ENCODE measurements at places on chromosomes 1 and 21.

DNA sequence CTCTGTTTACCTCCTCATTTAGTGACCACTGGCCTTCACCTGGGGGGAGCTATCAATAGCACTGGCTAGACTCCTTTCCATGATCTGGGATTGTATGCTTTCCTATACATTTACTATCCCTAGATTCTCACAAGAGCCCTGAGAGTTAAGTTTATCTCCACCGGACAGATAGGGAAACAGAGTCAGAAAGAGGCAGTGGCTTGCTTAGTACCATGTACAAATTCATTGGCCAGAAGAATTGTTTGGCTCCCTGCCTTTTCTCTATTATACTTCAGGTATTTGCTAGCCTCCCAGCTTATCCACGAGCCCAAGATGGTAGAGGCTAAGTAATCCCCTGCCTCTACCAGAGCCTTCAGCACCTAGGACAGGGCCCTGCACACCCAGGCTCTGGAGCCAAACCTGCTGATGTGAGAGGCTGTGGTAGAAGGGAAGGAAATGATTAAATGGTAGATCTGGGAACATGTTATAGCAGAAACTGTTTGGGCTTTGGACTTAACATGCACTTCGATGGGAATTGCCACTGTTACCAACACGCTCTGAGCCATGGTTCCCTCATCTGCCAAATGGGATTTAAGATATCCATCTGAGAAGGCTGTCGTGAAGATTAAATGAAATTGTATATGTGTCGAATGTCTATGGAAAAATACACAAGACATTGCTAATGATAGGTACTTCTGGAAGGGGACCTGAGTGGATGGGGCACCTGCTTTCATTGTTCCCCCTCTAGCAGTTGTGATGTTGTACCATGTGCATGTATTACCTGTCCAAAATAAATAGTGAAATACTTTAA is 3.1 kb upstream of the BLACAT1 start:
- DNase-seq = no peak

GRCh38 chr1:71228241-71228640 is 147.4 kb upstream of the ZRANB2 start:
- DNase-seq = no peak

DNA sequence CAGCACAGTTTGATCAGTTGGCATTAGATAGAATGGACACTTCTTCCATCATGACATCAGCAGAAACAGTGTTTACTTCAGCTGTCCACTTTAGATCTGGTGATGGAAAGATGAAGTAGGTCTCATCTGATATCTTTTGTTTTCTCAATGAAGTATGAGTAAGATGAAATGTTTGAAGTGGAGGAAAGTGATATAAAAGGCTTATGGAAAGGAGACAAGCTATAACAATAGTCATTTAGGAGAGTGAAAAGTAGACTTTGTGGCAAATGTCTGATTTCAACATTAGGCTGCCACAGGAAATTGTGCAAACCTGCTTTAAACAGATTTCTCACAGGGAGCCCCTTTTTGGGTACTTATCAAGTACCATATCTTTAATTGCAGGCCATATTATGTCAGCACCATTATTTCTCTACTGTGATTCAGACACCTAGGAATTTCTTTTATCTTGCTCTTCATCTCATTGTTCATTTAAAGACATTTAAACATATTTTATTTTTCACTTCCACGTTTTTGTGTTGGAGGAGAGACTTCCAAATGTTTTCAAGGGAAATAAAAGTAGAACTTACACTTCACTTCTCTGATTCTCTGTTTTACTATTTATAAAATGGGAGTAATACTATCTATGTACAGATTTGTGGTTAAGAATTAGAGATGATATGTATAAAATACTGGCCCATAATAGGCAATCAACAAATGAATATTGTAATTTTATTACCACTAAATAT is 18.1 kb downstream of the PDC start:
- no peak for DNase-seq

DNA sequence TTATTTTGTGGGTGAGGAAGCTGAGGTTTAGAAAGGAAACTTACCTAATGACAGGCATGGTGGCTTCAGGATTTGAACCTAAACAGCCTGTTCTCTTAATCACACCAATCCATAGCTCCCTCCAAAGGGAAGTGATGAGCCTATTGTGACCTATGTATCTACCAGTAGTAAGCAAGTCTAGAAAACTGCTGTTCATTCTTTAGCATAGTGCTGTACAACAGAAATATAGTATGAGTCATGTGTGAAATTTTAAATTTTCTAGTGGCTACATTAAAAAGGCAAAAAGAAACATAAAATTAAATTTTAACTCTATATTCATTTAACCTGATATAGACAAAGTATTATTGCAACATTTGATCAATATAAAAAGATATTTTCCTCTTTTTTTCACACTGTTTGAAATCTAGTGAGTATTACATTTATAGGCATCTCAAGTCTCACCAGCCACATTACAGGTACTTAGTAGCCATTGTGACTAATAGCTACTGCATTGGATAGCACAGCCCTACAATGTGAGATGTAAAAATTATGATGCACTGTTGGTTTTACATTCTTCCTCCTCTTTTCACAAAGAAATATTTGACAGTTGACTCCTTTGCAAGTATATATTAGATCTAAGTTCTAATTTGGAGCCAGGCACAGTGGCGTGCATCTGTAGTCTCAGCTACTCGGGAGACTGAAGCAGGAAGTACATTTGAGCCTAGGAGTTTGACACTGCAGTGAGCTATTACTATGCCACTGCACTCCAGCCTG is 16.6 kb downstream of the IPO9 start:
- no peak for DNase-seq

DNA sequence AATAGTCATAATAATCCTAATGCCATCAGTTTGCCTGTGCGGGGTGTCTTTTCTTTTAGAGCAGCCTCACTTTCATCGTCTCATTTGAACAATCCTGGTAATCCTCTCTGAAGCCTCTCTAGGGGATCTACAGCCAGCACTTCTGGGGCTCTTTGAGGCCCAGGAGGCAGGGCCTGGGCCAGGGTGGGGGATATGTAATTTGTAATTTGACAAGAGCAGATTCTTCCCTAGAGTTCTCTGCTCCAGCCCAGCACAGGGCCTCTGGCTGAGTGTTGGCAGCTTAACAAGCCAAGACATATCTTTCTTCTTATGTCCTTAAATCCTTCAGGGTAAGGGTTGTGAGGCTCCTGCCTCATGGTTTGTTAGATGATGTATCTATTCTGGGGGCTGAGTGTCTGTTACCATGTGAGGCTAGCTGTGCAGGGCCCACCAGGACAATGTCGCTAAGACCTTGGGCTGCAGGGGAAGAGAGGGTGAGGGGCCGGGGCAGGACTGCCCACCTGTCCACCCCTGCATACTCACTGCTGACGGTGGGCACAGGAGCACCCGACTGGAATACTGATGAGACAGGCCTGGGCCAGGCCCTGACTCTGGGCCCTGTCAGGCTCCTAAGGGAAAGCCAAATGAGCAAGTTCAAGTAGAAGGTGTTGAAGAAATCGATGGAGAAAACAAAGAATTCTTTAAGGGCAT is 45.3 kb upstream of the PARP1 start:
- DNase-seq = no peak

DNA sequence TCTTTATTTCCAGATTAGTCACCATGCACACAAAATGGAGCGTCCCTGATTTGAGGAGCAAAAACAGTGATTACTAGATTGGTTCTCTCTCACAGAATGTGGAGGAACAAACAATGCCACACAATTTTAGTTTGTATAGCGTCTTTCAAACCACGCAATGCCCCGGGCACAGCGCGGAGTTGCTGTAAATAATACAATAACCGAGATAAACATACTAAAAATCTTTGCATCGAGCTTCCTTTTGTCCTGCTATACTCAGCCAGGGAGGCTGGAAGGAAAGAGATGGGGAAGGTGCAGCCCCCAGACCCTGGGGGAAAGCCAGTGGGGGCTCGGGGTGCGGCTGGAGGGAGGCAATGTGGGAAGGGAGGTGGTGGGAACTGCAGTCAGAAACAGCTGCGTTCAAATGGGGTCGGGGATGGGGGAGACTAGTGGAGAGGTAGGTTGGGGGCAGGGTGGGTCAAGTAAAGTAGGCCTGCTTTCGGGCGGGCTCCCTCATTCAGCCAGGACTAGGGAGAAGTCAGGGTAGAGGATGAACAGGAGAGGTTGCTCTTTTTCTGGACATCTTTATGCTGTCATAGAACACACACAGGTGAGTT is 366.3 kb downstream of the RPS6KC1 start:
- DNase-seq = no peak

DNA sequence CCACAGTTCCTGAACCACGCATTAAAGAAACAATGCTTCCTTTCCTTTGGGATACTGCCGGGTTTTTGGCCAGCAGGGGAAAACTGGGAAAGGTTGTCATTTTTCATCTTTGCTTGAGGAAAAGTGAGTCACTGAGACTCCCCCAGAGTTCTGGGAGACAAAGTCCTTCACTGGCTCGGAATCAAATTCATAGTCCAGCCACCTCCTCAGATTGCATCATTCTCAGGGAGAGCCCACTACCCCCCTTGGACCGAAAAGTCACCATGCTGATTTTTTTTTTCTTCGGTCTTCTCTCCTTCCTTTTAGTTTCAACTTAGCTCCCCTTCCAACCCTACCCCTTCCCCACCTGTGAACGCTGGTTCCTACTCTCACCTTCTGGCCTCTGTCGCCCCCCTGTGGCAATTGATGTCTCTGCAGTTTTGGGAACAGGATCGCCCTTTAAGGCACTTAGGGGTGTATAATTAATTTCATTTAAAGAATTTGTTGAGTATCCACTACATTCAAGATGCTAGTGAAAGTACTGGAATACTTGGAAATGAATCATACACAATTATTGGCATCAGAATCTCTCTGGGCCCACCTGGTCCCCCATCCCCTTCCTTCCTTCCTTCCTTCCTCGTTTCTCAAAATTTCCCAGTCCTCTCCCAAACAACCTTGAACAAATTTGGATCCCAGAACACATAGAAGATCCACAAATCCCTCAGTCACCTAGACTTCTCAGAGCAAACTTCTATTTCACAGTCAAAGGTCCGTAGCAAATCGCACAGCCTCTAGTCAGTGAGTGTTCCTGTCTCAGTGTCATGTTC is 6.9 kb downstream of the ACKR1 start:
- peak; percentile 16 for DNase-seq

GRCh38 chr1:171180670-171181069 is 4.4 kb upstream of the FMO2 start:
- no peak for DNase-seq

GRCh38 chr1:14242123-14242522 is 356.4 kb upstream of the KAZN start:
- DNase-seq = no peak

GRCh38 chr1:201740086-201740541 is 88.8 kb upstream of the IPO9 start:
- DNase-seq = no peak

DNA sequence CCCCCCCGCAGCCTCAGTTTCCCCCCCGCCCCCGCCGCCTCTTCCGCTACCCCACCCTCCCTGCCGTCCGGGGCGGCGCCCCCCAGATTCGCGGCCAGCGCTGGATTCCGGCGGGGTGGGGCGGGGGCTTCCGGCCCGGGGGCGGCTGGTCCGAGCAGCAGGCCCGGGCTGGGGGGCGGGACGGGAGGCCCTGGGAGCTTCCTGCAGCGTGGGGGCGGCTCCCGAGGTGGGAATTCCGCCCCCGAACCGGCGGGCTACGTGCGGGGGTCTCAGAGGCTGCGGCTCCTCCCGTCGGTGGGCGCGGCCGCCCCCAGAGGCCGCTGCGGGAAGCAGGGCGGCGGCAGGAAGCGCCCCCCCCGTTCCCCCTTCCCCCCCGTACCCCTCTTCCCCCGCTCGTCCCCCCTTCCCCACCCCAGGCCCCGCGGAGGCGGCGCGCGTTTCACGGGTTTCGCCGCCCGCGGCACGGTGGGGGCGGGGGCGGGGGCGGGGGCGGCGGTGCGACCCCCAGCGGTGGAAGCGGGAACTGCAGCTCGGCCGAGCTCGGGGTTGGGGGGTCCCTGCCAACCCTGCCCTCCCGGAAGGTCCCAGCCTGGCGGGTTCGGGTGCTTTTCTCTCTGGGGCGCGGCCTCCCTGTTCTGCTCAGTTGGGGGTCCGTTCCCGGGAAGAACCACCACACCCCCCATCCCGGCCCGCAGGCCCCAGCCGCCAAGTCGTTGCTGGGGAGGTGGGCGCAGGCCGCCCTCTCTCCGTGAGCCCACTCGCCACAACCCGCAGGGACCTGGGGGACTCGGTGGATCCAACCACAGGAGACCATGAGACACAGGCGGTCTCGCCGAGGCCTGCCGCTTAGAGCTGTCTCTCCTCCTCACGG is 76.3 kb downstream of the MORN1 start:
- DNase-seq = no peak

Measured in activated gamma-delta T cell treated with anti-CD3 and anti-CD28 coated beads, Interleukin-2, amount 50 U/mL, for 16 hours (primary cell).